Fibroblast of skin of left quadriceps (primary cell): ENCODE measurements at places on chromosomes 5 and 9.
A peak's percentile ranks its signal among the peaks of the same experiment; 100 is the strongest.

DNA sequence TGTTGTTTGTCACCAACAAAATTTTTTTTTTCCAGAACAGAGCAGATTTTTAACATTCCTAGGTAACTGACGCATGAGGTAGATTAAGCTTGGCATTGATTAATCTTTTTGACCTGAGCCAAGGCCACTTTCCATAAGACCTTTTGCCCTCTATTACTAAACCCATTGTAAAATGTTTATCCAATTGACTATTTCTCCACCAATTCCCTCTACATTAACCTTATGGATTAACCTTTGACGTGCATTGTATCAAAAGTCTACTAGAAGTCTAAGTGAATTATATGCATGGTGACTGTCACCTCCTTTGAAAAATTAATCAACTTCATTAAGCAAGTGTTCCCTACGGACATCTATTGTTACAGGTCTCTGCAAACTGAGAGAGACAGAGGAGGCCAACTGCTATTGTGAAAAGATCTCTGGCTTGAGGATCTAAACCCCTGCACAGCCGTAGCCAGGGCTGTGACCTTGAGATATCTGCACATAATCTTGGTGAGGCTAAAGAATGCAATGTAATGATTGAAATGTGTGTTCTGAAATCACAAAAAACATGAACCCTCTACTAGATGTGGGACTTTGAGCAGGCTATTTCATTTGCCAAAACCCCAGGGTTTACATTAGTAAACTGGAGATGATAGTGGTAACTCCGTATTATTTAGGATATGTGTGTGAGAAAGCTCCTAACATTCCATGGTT is 632.2 kb downstream of the TLR4 start:
- no peak for DNase-seq

- DNase-seq: no peak
These were observed 36.6 kb downstream of the UHRF2 start for GRCh38 chr9:6449645-6450044.

DNA sequence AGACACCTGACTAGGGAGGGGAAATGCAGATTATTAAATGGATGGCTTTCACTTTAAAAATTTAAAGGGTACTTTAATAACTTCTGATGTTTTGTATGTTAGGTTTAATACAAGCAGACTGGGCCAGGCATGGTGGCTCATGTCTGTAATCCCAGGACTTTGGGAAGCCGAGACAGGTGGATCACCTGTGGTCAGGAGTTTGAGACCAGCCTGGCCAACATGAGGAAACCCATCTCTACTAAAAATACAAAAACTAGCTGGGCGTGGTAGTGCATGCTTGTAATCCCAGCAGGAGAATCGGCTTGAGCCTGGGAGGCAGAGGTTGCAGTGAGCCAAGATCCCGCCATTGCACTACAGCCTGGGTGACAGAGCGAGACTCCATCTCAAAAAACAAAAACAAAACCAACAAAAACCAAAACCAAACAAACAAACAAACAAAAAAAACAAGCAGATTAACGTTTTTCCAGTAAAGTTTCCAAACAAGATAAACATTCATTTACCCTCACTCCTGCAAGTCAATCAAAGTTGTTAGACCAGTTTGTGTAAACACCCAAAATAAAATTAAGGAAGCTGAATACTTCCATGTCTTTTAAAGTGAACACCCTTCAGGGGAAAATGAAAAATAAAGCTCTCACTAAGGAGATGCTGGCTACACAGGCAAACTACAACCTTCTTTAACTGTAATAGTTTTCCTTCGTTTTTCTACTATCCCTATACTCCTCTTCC is 14.1 kb downstream of the ETF1 start:
- DNase-seq: no peak

- DNase-seq: no peak
These were observed 50.2 kb upstream of the SLC30A5 start for GRCh38 chr5:69043655-69043996.

DNA sequence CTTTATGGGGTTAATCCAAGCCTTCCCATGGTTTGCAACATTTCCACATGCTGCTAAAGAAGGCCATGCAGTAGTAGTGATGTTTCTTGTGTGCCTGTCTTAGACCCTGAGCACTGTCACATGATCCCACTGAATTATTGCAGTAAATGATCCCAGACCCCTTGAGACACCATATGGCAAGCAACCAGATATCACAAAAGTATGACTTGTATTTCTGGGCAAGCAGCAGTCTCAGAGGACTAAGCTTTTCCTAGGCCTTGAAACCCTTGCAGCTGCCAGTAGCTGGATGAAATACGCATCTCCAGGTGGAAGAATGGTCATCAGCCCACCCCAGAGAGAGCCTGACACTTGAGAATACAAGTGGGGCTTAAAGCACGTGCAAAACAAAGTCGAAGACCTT is 41.8 kb downstream of the CDO1 start:
- no peak for DNase-seq

DNA sequence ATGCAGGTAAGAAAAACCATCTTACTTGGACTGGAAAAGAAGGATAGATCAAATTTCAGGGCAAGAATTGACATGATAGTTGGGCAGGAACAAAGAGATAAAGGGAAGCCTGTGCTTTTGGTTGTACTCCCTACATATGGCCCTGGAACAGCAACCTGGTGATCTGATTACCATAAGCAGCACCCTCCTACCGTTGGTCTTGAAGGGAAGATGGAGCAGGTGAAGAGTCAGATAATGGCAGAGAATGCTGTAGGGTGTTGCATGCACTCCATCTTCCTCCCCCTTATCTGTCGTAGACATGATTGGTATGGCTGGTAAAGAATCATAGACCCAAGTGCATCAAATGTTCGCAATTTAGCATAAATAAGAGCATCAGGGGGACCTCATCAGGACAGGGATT is 4.7 kb downstream of the IRGM start:
- no peak for DNase-seq

DNA sequence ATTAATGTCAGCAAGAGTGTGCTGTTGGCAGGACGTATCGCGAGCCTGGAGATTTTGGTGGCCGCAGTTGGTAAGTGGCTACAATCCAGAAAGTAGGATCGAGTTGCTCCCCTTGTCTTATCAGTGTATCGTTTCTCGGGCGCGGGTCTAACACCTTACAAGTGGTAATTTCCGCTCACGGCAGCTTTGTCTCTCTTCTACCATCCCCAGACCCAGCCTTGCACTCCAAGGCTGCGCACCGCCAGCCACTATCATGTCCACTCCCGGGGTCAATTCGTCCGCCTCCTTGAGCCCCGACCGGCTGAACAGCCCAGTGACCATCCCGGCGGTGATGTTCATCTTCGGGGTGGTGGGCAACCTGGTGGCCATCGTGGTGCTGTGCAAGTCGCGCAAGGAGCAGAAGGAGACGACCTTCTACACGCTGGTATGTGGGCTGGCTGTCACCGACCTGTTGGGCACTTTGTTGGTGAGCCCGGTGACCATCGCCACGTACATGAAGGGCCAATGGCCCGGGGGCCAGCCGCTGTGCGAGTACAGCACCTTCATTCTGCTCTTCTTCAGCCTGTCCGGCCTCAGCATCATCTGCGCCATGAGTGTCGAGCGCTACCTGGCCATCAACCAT is 1.1 kb downstream of the PTGER4 start:
- DNase-seq: no peak

- DNase-seq: no peak
These were observed 138.2 kb upstream of the RFX3 start for GRCh38 chr9:3664044-3664443.

DNA sequence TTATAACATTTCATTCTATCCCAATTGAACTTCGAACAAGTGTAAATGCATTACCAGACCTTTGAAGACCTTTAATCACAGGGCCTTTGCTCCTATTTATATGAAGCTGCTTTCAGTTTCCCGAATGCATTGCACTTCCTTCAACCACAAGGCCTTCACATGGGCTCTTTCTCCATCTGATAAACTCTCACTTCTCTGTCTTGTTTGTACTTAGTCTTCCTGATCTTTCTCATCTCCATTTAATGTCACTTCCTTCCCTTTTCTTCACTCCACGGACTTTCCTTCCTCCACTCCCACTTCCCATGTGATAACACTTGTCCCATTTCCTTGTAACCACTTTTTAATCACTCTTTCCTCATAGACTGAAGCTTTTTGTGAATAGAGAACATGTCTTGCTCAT is 74.3 kb upstream of the TNC start:
- DNase-seq: no peak

GRCh38 chr5:147481376-147481775 is 28.5 kb downstream of the DPYSL3 start:
- peak; percentile 72 for DNase-seq

DNA sequence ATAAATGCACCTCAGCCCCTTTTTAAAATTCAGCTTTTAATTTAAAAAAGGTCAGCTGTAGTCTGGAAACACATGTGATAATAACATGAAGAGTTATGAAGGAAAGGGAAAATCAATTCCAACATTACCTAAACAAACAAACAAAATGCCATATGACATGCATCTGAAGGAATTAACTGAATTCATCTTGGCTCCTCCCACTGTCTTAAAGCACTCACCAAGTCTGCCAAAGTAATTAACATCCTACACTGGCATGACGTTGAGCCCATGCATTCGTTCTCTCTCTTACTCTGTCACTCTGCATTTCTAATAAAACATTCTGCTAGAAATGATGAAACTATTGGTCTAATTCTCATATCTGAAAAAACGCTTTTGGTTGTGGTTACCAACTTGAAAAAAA is 37.7 kb downstream of the TSSK1B start:
- DNase-seq: no peak

DNA sequence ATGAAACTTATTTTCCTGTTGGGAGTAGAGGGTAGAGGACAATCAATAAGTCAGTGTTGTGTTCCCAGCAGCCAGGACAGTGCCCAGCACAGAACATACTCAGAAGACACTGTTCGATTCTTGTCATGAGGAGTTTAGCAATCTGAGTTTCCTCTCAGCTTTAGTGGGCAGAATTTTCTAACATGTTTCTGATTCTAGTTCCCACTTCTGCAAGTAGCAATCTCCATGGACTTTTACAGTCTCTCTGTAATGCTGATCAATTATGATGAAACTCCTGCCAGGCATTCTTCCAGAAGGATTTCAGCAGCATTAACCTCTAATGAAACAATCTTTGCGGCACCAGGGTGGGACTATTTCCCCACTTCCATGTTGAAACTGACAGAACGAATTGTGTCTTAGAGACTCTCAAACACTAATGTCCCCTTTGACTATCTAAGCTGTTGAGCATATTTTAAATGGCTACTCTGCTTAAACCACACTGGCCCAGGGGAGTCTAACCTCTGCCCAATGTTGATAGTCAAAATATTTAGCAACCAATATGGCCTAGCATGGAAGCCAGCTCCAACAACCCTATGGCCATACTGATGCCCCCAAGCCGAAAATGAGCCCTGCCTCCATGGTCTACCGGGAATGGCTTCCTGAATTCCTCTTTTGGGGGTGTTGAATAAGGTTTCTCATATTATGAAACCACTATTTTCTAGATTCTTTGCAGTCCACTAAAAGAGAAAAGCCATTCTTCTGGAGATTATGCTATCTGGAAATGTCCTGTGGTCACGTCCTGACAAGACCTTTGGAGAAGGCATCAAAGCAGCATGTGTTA is 484.3 kb downstream of the BNC2 start:
- DNase-seq: peak; percentile 77

DNA sequence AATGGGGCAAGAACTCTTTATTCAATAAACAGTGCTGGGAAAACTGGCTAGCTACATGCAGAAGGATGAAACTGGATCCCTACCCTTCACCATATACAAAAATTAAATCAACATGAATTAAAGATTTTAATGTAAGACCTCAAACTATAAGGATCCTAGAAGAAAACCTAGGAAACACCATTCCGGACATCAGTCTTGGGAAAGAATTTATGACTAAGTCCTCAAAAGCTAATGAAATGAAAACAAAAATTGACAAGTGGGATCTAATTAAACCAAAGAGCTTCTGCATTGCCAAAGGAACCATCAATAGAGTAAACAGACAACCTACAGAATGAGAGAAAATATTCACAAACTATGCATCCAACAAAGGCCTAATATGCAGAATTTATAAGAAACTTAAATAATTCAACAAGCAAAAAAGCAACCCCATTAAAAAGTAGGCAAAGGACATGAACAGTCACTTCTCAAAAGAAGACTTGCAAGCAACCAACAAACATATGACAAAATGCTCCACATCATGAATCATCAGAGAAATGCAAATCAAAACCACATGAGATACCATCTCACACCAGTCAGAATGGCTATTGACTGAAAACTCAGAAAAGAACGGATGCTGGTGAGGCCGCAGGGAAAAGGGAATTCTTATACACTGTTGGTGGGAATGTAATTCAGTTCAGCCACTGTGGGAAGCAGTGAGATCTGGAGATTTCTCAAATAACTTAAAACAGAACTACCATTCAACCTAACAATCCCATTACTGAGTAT is 104.3 kb upstream of the MAP3K1 start:
- DNase-seq: peak; percentile 78

- DNase-seq: no peak
These were observed 366.9 kb downstream of the MAN2A1 start for GRCh38 chr5:110056580-110057114.

GRCh38 chr5:106269252-106269843 is 1401.4 kb downstream of the EFNA5 start:
- no peak for DNase-seq

GRCh38 chr5:133072021-133072420 is 20.2 kb downstream of the HSPA4 start:
- no peak for DNase-seq

DNA sequence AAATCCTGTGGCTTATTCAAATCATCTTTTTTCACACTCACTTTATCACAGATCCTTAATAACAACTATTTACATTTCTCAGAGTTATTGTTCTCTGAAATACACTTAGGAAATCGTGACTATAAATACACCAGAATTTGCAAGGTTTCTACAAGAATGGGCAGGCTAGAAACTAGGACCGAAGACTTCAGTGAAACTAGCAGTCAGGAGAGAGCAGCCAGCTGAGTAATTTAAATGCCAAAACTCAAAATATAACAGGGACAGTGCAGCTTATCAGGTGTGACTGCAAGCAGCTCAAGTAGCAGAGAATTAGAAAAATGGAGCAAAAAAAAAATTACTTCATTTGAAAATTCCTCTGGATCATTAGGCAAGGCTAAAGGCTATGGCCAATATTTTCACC is 719.3 kb upstream of the ZNF608 start:
- no peak for DNase-seq

- DNase-seq: no peak
These were observed 125.4 kb upstream of the SPDL1 start for GRCh38 chr5:169458221-169458620.

GRCh38 chr5:33379757-33380156 is 61.0 kb upstream of the TARS1 start:
- no peak for DNase-seq

DNA sequence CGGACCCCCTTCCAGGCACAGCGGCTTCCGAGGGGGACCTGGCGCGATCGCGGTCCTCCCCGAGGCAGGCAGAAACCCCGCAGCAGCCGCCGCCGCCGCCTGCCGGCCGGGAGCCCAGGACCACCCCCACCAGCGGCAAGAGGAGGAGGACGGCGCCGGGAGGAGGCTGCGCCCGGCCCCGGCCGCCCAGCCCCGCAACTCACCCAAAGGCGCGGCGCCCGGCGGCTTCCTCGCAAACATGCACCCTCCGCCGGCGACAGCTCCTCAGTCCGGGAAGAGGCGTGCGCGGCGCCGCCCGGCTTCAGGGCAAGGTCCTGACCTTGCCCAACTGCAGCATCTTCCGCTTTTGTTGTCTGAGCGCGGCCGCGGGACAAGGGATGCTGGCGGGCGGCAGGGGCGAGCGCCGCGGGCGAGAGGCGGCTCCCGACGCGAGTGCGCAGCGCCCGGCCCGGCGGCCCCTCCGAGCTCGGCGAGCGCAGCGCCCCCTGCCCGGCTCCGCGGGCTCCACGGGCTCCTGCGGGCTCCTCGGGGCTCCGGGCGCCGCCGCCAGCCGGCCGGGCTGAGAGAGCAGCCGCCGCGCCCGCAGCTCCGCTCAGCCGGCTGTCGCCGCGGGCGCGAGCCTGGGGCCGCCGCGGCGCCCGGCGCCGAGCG is 507 bp downstream of the CTNND2 start:
- no peak for DNase-seq

GRCh38 chr9:115333277-115334070 is 215.5 kb upstream of the TNC start:
- no peak for DNase-seq
